Mucosa of gallbladder (tissue), 1 donor: ENCODE measurements at places on chromosomes 7 and 10. TPM values are rescaled to one million over a fixed set of nuclear protein-coding genes. Genes with fewer than 3 reads are reported as not detected.

- DNase-seq = no peak
These were observed 85.7 kb downstream of the MMRN2 start for GRCh38 chr10:86871563-86872183.

DNA sequence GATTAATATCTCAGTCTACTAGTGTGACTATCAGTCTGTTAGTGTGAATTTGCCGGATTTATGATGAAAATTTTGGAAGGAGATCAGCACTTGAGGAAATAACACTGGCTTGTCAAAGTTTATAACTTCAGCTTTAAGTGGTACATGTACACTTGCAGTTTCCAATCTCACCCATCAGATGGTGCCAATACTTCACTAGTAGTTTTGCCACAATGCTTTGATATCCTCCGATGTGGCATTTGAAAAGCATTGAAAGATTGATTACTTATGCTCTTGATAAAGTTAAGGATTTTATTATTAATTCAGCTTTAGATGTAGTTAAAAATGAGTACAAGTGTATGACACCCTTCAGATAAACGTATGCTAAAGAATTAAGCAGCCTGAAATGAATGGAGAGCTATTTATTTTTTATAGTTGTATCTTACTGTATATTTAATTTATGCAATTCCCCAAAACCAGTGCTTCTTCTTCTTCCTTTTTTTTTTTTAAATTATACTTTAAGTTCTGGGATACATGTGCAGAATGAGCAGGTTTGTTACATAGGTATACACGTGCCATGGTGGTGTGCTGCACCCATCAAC, 98.2 kb downstream of the ANLN start:
- peak; percentile 36 for DNase-seq

GRCh38 chr10:132856869-132857524, 71.0 kb upstream of the NKX6-2 start:
- no peak for DNase-seq

DNA sequence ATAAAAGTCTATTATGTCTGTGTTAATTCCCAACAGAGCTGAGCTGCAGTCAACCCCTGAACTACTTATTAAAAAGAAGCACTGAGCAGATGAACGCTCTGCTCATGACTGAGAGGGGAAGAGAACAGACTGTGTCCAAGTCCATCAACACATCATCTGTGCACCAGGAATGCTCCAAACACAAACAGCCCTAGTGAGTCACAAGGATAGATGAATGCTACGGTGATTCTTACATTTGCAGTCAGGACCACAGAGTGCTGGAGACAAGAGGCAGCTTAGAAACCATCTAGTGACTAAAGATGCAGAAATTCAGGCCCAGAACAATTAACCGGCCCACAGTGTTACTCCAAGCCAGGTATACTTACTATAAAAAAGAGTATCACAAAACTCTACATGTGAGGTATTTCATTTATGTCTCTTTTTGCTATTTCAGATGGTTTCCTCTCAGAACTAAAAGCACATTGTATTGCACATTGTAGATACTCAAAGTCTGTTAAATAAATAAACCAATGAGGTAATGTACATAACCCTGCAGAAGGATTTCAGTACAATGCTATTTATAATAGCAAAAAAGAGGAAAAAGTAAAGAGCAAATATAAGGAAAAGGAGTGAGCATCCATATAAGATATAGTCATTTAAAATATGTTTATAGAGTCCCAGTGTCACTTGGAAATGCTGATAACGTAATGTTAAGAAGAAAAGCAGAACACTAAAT, 159.2 kb downstream of the KCNMA1 start:
- no peak for DNase-seq

DNA sequence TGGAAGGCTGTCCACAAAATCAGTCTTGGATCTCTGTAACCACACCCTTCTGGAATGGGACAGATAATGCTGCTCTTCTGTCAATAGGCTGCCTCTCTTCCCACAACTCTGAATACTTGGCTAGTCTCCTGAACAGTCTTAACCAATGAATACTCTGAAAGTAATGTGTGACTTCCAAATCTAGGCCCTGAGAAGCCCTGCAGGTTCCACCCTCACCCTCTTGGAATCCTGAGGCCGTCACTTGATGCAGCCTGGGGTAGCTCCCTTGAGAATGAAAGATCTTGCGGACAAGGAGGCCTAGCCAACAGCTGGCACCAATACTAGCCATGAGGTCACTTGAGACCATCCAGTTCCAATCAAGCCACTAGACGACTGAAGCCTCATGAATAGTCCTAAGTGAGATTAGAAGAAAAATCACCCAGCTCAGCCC, 109.2 kb downstream of the ARHGAP12 start:
- DNase-seq = no peak

GRCh38 chr7:45324683-45325237, 167.2 kb downstream of the RAMP3 start:
- no peak for DNase-seq

DNA sequence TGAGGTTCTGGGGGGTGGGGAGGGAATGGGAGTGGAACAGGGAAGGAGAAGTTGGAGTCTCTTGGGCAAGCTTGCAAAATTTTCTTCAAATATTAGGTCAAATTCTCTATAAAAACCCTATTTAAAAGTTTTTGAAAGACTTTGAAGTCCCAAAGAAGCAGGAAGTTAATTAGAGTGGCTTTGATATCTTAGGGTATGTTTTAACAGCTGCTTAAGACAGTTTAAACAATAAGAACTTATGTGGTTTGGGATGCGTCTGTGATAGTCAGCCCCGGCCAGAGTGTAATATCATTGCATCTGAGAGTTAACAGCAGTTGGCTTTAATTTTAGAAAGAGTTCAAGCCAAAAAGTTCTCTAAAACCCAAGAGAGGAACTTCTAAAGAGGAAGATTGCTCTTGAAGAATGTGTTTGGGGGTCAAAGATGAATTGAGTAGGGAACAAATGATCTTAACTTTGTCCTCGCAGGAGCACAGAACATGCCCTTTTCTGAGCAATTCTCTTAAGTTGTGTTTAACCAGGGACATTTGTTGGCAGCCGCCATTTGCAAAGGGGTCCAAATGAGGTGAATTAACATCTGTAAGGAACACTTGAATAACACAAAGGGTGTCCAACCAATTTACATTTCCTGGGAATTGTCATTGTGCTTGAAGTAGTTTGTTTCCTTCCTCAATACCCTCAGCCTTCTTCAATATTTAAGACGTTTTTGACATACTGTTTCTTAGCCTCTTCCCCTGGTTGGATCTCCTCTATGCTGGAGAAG, 182.4 kb downstream of the PTEN start:
- no peak for DNase-seq

DNA sequence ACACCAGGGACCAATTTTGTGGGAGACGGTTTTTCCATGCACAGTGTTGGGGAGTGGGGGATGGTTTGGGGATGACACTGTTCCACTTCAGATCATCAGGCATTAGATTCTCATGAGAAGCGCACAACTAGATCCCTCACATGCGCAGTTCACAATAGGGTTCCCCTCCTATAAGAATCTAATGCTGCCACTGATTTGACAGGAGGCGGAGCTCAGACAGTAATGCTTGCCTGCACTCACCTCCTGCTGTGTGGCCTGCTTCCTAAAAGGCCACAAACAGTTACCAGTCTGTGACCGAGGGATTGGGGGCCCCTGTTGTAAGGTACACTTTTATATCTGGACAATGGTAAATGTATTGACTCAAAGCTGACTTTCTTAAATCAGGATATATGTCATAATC, 45.6 kb upstream of the TRIL start:
- no peak for DNase-seq

GRCh38 chr7:2612445-2613097, 19.2 kb upstream of the TTYH3 start:
- no peak for DNase-seq

GRCh38 chr7:39620486-39620885, 2.9 kb upstream of the RALA start:
- no peak for DNase-seq

DNA sequence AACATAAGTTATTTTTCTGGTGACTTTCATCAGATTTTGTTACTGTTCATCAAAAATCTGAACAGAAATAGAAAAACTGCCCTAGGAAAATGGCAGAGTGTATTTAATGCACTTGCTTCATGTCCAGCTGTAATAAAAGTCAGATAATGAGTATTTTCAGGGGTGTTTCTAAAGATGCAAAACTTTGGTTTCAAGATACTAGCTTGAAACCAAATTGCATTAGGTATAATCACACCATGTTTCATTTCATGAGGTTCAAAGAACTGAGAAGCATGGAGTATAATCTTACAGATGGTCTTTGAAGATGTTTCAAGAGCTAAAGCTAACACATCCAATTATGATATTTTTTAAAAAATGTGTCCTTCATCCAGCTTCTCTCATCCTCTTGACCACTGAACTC, 128.9 kb downstream of the NRCAM start:
- DNase-seq = no peak

DNA sequence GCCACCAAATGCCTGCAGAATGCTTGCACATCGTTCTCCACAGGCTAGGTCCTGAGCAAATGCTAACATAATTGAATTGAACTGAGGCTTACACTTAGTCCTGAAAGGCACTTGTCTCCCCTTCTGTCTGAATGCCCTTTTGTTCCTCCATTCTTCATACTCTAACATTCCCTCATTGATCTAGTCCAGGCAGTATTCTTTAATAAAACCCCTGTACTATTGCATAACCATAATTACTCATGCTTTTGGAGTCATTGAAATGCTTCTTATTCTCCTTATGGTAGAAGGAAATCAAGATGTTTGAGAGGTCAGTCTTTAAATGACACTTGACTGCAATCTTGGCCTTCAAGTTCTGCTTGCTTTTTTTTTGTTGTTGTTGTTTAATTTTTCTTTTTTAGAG, 7.1 kb downstream of the PI4K2A start:
- DNase-seq = no peak

DNA sequence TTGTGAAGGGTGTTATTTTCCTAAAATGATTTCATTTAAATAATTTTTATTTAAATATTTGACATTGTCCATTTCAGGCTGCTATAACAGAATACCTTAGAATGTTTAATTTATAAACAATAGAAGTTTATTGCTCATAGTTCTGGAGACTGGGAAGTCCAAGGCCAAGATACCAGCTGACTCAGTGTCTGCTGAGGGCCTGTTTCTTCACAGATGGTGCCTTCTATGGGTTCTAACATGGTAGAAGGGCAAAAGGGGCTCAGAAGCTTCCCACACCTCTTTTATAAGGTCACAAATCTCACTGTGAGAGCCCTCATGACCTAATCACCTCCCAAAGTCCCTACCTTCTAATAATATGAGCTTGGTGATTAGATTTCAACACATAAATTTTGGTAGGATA, 50.7 kb downstream of the MTURN start:
- DNase-seq = no peak

DNA sequence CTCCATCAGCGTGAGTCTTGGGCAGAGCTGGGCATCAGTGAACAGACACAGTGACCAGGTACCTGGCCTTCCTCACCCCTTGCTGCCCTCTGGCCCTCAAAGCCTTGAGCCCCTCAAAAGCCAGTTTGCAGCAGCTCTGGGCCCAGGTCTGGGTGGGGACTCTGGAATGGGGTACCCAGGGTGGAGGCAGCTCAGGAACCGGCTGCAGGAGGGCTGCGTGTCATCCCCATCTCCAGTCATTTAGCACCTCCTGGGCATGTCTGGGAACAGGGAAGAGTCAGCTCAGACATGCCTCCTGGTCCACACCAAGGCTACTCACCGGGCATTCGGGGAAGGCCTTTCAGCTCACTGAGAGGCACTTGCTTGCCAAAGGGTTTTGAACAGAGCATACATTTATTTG, 503.3 kb downstream of the TCERG1L start:
- no peak for DNase-seq

GRCh38 chr7:114957444-114957843, 35.5 kb downstream of the MDFIC start:
- no peak for DNase-seq

DNA sequence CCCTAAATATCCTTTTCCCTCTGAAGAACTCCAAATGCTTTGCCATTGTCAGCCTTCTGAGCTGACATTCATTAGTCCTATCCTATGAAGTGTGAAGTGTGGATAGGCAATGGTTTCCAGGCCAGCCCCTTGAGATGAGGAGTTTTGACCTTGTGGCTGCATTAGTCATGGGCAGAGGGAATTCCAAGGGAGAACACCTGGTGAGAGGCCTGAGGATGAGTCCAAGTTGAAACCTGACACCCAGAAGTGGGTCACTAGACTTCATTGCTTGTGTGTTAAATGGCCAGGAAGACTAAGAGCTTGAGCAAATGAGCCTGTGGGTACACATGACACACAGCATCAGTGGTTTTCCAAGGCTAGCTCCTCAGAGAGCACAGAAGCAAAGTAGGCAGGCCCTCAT, 260.8 kb downstream of the SKAP2 start:
- no peak for DNase-seq

DNA sequence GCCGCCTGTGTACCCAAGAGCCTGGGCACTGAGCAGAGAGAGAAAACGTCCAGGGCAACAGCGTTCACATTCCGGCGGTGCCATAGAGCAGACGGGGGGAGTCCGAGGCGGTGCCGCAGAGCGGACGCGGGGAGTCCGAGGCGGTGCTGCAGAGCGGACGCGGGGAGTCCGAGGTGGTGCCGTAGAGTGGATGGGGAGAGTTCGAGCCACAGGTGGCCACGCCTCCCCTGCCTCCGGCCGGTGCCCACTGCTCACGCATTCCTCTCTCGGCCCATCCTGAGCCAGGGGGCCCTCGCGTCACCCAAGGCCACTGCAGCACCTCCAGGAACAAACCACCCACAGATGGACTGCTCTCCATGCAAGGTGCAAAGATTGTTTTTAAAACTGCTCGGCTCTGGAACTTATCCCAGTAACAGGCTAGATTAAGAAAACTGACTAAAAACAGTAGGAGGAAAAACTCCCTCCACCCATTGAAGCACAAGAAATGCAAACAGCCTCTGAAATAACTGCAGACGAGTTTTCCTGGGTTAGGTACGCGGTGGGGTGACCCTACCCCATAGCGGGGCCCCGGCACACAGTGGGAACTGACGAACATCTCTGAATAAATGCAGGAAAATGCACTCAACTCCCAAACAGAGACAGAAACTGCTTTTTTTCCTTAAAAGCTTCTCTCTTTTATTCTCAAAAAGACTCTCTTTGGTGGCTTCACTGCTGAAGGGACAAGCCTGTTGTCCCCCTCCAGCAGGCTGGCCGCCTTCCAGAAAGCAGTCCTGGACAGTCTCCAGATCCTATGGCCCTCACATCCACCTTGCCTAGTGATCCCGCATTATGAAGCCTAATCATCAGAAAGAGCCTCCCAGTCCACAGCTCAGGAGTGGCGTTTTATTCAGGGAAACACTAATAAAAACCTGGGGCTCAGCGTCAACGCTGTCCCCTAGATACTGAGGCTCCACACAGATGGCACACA, 55.9 kb downstream of the DIP2C start:
- DNase-seq = no peak

- DNase-seq = no peak
These were observed 66.6 kb upstream of the SYPL1 start for GRCh38 chr7:106178593-106179134.

Gene LAMB4
- total RNA-seq = 0.83 TPM

Gene DENND2A
- 14.0 TPM for total RNA-seq

Gene ZNF680
- total RNA-seq = 18.2 TPM

Gene PPP1R17
- not detected for total RNA-seq

Gene PLEKHS1
- total RNA-seq = 0.75 TPM

Gene DNAH11
- total RNA-seq = 0.12 TPM

Gene SCART1
- total RNA-seq = 3.6 TPM

Gene C10orf53
- total RNA-seq = not detected

Gene NODAL
- total RNA-seq = 0.12 TPM

Gene PHKG1
- total RNA-seq = 0.89 TPM

Gene ASIC3
- total RNA-seq = 4.4 TPM

Gene C7orf57
- not detected for total RNA-seq
